Melanocyte of skin (primary cell): ENCODE measurements at places on chromosomes 2 and 18. TPM values are rescaled to one million over a fixed set of nuclear protein-coding genes. Genes with fewer than 3 reads are reported as not detected.

Gene NDC80
- total RNA-seq, result 39.6 and 48.4 TPM in 2 replicates

Gene C2orf81
- 1.00 and 1.4 TPM in 2 replicates for total RNA-seq

Gene KDSR
- 38.0 and 53.8 TPM in 2 replicates for total RNA-seq

Gene NT5DC4
- total RNA-seq, result not detected in 2 replicates

Gene KCNS3
- 16.0 and 19.0 TPM in 2 replicates for total RNA-seq
